Thymus (tissue), 14 donors: ENCODE measurements at places on chromosomes 6 and 20. TPM values are rescaled to one million over a fixed set of nuclear protein-coding genes. Genes with fewer than 3 reads are reported as not detected.

Gene OPN5
- not detected for polyA plus RNA-seq

- no peak for DNase-seq
- no peak overlapping the region for H3K27ac ChIP-seq
- no peaks in the 10 kb centered on the region for H3K27me3 ChIP-seq
- H3K4me1 ChIP-seq: no peaks in the 10 kb centered on the region
- H3K4me3 ChIP-seq: no peak overlapping the region
Measured at GRCh38 chr20:37234254-37234581, 27.4 kb downstream of the GHRH start.

DNA sequence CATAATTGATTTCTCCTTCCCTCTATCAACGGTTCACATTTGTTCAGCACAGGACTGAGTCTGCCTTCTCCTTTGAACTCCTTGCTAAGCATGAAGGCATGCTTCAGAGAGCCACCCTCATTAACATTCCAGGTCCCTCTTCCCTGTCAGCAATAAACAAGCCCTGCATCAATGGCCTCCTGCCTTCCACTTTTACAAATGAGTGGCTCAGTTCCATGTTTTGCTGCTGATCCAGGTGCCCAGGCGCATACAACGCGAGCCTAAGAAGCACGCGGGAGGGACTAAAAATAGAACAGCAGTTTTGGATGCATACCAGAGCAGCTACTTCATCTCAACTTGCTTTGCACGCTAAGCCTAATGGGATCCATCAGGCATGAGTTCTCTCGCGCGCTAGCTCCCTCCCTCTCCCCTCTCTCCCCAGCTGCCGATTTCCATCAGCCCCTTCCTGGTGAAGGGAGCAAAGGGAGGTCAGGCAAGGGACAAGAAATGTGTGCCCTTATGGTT, 53.4 kb downstream of the TRAF3IP2 start:
- H3K27ac ChIP-seq: peak overlapping the region; percentile 64
- H3K27me3 ChIP-seq: no peaks in the 10 kb centered on the region
- peaks cover 3% of the 10 kb centered on the region for H3K36me3 ChIP-seq
- peaks cover 51% of the 10 kb centered on the region for H3K4me1 ChIP-seq
- no peak for DNase-seq
- H3K4me3 ChIP-seq: no peak overlapping the region

DNA sequence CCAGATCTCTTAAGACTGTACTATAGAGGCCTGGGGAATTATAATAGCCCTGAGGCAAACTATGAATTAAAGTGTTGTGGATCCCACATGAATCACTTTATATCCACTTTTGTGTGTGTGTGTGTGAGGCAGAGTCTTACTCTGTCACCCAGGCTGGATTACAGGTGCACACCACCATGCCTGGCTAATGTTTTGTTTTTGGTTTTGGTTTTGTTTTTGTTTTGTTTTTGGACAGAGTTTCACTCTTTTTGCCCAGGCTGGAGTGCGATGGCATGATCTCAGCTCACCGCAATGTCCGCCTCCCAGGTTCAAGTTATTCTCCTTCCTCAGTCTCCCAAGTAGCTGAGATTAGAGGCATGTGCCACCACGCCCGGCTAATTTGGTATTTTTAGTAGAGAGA, 32.2 kb upstream of the MICB start:
- H3K4me1 ChIP-seq: peaks cover 23% of the 10 kb centered on the region
- no peak for DNase-seq

DNA sequence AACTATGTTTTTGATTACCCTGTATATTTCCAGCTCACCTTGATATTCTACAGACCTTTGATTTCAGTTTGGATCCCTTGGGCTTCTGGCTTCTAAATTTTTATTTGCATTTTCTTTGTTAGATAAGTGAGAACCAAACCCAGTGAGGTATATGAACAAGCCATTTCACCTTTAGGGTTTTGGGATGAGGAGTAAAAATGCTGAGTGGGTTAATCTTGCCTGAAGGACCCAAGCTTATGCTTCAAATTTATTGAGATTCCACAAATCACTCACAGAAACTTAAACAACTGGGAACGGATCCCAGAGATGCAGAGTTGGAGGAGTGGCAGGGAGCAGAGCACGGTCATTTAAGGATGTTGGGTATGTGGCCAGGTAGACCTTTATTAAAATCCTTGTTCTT, 263.3 kb upstream of the BMP2 start:
- no peak for DNase-seq
- no peaks in the 10 kb centered on the region for H3K27me3 ChIP-seq
- no peak overlapping the region for H3K27ac ChIP-seq

GRCh38 chr6:161227004-161227960, 46.6 kb downstream of the AGPAT4 start:
- H3K27me3 ChIP-seq: no peaks in the 10 kb centered on the region
- no peaks in the 10 kb centered on the region for H3K36me3 ChIP-seq
- peaks cover 17% of the 10 kb centered on the region for H3K4me1 ChIP-seq
- no peak overlapping the region for H3K27ac ChIP-seq
- DNase-seq: no peak
- H3K4me3 ChIP-seq: no peak overlapping the region

Gene CNBD2
- polyA plus RNA-seq: 28.6 TPM
